ENCODE measurements at places on chromosomes 12 and 14. TPM values are rescaled to one million over a fixed set of nuclear protein-coding genes. Genes with fewer than 3 reads are reported as not detected.

Gene E2F7
- not detected for total RNA-seq

Gene CELA1
- not detected for total RNA-seq

Gene DHH
- total RNA-seq, result 0.26 TPM

Gene OASL
- total RNA-seq, result not detected

Gene GPRC5A
- 12.8 TPM for total RNA-seq

Gene UNC79
- 0.35 TPM for total RNA-seq

Gene CPNE6
- 0.76 TPM for total RNA-seq

Gene SART3
- total RNA-seq, result 68.4 TPM

Gene PLXNC1
- 13.8 TPM for total RNA-seq

Gene ZDHHC22
- total RNA-seq, result not detected

Gene MIP
- total RNA-seq, result not detected

Measured in uterus (tissue), 4 donors.